ENCODE measurements at places on chromosomes 5 and 9.

DNA sequence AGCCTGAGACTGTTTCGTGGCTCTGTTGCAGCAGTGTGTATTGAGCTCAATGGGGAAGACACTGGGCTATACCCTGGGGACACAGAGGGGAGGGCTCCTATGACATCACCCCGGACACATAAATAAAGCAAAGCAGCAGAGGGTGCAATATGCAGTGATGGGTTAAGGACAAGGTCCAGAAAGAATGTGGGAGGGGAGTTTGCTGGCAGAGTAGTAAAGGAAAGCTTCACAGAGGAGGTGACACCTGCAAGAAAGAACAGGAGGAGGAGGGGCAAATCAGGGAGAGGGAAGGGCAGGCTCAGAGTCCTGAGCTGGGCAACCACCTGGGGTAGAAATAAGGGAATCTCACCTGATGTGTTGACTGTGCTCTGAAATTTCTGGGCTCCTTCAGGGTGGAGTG lies 35.3 kb upstream of the CDKN2AIPNL start:
- DNase-seq: no peak

GRCh38 chr5:180287404-180287803 lies 4.5 kb downstream of the MAPK9 start:
- DNase-seq: no peak

DNA sequence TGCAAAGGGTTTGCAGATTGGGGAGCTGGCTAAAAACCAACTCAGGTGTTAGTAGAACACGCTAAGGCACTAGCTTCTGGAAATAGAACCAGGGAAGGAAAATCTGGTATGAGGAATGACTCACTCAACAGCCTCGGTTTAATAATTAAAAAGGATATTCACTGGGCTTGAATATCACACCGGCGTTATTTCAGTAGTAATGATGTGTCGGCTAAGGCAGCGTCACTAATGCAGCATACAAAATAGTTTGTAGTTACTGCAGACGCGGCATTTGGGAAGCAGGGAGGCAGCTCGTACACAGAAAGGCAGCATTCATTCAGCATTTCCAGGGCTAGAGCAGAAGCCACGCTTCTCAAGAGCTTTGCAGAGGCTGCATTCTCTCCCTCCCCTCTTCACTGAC lies 1.7 kb downstream of the ADRA1B start:
- no peak for DNase-seq

DNA sequence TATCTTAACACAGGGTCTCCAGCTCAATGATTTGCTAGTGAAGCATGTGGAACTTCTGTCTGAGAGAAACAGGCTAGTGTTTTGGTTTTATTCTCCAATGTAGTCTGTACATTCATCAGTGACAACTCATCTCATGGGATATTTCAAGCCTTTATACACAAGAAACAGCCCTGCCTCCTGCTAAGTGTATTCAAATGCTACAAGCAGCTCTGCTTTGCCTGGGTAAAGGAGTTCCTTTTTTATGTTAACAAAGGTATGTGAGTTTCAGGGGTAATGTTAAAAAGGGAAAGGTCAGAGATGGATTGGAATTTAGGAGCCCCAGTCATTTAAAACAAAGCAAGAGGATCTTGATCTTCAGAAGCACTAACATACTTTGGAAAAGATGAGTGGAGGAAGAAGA lies 498.7 kb downstream of the ISL1 start:
- DNase-seq: no peak

- DNase-seq: no peak
Measured at GRCh38 chr9:2354216-2354615, 267.4 kb upstream of the VLDLR start.

GRCh38 chr9:115008536-115009270 lies 78.3 kb upstream of the TNFSF8 start:
- DNase-seq: no peak

DNA sequence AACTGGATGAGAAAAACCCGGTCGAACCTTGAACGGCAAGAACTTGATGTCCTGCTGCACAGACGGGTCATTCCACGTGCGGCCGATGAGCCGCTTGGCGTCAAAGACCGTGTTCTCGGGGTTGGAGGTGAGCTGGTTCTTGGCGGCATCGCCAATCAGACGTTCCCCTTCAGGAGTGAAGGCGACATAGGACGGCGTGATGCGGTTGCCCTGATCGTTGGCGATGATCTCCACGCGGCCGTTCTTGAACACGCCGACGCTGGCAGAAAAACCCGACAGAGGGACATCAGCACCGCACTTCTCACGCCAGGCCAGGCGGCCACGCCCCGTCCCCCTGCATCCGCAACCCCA lies 519 bp downstream of the HSPA5 start:
- DNase-seq: peak; percentile 14

DNA sequence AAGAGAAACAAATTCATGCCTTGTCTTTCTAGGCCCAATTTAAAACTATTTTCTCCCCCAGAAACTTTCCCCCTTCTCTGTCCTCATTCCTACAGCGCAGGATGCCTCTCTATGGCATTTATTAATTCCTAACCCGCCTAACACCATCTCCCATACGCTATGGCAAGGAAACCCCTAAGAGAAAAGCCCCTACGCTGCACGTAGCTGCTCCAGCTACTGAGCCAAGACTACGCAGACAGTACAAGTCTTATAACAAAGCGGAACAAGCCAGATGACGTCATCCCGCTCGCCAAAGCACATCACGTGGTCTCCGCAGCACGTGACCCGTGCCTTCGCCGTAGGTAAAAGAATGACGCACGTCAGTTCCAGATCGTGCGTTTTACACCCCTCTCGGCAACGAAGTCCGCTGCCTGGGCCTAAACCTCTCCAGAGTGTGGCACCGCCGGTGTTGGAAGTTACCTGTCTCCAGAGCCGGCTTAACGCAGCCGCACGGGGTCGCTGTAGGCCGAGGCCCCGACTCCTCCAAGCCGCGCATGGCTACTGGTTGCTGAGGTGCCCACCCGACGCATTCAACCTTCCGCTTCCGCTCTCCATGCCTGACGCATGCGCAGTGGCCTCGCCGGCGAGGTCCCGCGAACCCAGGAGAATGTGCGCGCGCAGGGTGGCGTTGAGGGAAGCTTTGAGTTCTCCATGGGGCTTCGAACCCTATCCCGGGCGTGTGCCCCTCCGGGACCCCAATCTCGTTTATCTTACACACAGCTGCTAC lies at the start of gene TRMO:
Gene TRMO, minus strand, starts transcription at position 542 of the 766 bp plus-strand sequence. Its CDS starts 7 bp downstream, at position 535.
- DNase-seq: peak; percentile 97

DNA sequence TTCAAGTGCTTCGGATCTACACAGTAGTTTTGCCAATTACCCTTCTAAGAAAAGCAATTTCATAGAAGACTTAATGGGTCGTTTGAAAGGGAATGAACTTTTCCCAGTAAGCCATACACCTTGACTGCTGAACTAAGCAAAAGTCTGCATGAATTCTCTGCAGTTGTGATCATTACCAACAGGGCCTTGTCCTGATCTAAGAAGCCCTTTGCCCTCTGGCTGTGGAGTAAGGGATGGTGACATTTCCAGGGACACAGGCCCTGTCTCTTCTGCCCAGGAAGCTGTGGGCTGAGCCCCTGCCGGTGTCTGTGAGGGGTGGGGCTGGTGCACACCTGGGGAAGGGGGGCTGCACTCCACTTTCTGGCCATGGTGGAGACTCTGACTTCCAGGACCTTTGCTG lies 30.5 kb downstream of the ZDHHC11 start:
- no peak for DNase-seq

DNA sequence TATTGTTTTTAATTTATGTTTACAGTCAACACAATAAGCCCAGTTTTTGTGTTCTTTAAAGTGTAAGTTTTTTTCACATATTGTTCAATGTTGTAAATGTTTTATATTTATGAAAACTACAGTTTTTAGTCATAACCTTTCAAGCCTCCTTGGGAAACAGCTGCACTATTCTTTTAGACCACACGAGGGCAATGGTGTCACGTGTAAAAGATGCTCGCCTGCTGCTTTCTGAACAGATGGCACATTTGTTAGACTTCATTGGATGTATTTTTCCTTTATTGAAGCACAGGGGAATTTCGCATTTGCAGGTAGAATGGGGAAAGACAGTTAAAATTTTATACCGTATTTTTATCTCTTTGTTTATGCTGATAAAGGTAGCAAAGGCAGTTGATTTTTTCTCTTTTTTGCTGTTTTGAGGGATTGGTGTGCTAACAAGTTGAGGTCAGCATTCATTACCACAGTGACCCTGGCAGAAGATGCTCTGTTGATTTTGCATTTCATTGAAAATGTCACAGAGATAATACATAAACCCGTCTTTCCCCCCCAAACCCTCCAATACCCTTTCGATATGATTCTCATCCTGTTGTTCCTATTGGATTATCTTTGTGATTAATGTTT lies 59.0 kb downstream of the MAT2B start:
- DNase-seq: peak; percentile 49

- DNase-seq: no peak
Measured at GRCh38 chr9:120394058-120394669, 185.8 kb downstream of the CDK5RAP2 start.

GRCh38 chr5:139838381-139839197 lies 43.0 kb downstream of the PSD2 start:
- DNase-seq: no peak

DNA sequence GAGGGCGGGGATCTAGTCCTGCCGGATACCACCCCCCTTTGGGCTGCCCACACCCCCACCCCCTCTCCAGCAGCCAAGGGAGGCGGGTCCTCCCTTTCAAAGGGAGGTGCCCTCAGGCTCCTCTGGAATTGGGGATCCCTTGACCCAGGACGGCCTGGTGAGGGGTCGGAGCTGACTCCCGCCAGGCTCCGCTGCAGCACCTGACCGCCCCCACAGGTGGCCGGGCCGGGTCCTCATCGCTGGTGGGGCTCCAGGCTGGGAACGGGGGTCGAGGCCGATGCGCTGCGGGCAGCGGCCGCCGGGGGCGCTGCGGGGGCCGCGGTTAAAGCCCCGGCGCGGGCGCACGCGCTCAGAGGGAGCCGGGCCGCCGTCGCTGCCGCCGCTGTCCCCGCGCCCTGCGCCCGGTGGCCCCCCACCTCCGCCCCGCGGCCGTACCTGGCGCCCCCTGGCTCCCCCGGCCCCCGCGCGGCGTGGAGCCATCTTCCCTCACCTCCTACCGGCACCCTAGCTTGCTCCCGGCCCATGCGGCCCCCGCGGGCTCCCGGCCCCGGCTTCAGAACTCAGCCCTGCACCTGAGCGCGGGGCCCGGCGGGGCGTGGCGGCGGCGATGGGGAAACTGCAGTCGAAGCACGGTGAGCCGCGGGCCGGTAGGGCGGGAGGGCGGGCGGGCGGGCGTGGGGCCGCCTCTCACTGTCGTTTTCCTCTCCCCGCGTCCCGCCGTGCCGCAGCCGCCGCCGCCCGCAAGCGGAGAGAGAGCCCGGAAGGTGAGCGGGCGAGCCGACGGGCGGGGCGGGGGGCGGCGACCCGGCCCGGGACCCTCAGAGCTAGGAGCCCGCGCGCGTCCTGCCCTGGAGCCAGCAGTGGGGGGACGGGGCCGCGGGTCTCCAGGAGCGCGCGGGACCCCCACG lies at the start of gene NKD2:
Gene NKD2, plus strand, starts transcription at position 352 of the 908 bp plus-strand sequence. Its CDS starts 256 bp downstream, at position 608.
- no peak for DNase-seq

DNA sequence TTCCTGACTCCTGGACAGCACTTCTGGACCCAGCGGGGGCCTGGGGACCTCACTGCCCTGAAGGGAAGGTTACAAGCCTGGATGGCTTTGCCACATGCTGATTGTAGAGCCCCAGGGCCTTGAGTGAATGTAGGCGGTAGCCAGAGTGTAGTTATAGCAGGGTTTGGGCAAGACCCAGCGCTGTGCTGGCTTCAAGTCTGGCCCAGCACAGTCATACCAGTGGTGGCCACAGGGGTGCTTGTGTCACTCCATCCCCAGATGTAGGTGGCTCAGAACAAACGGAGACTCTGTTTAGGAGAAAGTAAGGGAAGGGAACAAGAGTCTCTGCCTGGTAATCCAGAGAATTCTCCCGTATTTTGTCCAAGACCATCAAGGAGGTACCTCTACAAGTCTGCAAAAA lies 84.6 kb downstream of the STARD4 start:
- DNase-seq: no peak
